ENCODE measurements at places on chromosomes 12 and 14. TPM values are rescaled to one million over a fixed set of nuclear protein-coding genes. Genes with fewer than 3 reads are reported as not detected.

Gene CLEC2A
- not detected for total RNA-seq

GRCh38 chr12:79822475-79822874 is 112.4 kb downstream of the PPP1R12A start:
- no peak for DNase-seq

Gene RNF212B
- not detected for total RNA-seq

DNA sequence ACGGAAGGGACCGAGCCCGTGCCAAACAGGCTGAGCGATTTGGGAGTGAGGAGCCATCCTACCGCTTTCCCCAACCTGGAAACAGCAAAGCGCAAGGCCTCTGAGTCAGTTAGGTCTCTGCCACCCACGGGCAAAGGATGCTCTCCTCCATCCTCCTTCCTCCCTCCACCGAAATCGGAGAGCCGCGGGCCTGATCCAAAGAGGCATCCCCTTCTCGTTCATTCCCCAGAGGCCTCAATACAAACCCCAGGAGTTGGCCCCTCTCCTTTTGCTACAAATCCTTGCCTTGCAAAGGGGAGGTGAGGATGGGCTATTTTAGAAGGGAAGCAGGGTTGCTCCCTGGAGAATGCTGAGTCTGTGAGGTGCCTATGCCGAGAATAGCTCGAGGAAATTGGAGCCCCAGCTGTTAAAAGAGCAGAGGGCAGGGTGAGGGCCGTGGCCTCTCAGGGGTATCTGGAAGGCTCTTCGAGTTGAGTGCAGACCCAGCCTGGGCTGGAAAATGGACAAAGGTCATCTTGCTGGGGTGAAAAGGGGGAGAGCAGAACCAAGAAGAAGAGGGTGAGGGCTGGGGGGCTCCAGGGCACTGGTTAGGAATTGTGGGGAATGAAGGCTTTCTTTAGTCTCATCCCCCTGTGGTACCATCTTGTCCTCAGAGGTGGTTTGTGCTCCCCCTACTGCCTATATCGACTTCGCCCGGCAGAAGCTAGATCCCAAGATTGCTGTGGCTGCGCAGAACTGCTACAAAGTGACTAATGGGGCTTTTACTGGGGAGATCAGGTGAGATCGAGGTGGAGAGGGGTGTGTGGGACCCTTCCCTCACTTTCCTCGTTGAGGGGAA is 1.1 kb downstream of the TPI1 start:
- no peak for DNase-seq

GRCh38 chr14:96940009-96940408 is 142.8 kb downstream of the VRK1 start:
- no peak for DNase-seq

DNA sequence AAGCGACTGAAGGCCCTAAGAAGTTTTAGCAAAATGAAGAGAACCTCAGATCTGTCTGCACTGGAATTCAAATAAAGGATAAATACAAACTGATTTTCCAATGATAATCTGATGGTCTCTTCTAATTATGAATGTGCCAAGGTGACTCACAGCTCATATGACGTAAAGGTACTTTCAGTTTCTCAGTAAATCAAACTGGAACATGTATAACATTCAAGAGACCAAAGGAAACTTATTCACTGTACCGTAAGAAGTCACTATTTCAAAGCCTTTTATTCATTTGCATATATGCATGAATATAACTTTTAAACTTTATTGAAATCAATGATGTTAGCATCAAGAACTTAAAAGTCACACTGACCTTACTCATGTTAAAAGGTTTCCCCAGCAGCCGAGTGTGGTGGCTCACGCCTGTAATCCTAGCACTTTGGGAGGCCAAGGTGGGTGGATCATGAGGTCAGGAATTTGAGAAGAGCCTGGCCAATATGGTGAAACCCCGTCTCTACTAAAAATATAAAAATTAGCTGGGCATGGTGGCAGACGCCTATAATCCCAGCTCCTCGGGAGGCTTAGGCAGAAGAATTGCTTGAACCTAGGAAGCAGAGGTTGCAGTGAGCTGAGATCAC is 52.2 kb downstream of the ATXN2 start:
- no peak for DNase-seq

DNA sequence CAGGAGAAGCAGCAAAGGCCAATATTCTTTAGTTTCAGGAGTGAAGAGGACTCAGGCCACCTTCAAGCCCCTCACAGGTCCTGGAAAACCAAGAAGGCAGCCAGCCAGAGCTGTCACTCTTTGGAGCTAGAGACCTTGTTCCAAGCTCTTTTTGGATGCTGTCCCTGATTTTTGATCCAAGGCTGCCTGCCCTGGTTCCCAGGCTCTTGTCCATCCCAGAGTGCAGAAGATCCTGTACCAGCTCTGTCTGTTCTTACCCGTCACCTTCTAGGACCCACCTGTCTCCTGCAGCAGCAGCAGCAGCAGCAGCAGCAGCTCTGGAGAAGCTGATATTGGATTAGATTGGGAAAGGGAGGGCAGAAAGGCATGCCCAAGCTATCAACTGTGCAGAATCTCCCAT is 157.1 kb upstream of the NEDD1 start:
- no peak for DNase-seq

Gene HEATR5A
- 29.3 TPM for total RNA-seq
